ENCODE measurements at places on chromosomes 2 and 18. TPM values are rescaled to one million over a fixed set of nuclear protein-coding genes. Genes with fewer than 3 reads are reported as not detected.
A peak's percentile ranks its signal among the peaks of the same experiment; 100 is the strongest.

DNA sequence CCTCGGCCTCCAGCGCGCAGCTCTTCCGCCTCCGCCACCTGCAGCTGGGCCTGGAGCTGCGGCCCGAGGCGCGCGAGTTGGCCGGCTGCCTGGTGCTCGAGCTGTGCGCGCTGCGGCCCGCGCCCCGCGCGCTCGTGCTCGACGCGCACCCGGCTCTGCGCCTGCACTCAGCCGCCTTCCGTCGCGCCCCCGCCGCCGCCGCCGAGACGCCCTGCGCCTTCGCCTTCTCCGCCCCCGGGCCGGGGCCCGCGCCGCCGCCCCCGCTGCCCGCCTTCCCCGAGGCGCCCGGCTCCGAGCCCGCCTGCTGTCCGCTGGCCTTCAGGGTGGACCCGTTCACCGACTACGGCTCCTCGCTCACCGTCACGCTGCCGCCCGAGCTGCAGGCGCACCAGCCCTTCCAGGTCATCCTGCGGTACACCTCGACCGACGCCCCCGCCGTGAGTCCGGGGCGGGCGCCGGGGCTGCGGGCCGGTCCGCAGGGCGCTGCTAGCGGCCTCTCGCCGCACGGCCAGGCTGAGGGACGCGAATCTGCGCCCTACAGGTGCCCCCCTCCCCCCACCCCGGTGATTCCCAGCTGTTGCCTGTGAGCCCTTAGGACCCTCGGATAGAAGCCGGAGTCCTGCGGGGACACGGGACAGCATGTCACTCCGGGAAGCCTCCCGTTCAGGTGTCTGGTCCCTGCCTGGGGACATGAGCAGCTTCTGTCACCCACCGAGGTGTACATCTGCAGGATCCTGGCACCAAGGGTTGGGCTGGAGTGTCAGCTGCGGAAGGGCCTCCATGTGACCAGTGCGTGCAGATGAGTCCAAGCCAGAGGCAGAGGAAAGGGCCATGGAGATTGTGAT lies 616 bp downstream of the RNPEPL1 start:
- peak; percentile 47 for DNase-seq
- peak overlapping the region; percentile 71 for H3K4me3 ChIP-seq
- peak overlapping the region; percentile 59 for H3K27ac ChIP-seq
- no peaks in the 10 kb centered on the region for H3K27me3 ChIP-seq
- peaks cover 28% of the 10 kb centered on the region for H3K4me1 ChIP-seq

DNA sequence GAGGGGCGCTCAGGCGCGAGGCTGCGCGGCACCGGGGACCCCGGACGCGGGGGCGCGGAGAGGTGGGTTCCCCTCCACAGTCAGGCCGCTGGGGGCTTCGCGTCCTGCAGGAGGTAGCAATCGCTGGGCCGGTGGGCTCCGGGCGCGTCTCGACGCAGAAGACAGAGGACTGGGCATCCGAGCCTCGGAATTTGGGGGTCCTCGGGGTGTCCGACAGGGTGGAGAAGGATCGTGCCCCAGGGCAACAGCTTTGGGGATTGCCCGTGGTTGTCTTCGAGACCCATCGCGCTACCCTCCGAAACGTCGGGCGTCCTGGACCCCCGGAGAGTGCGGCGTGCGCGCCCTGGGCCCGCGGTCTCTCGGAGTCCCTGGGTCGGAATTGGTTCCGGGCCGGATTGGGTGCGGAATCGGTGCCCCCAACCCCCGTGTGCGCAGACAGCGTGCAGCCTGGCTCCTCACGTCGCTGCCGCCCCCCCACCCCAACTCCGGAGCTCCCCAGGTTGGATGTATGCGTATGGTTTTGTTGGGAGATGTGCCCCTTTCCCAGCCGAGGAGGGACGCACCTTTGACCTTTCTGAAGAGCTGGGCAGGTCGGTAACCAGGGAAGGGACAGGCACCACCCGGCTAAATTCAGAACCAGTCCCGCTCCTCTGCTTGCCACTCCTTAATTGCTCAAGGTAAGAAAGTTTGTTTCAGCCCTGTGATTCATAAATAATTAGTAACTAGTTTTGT lies 750 bp downstream of the NPAS2 start:
- peaks cover 78% of the 10 kb centered on the region for H3K27me3 ChIP-seq
- H3K27ac ChIP-seq, result no peak overlapping the region
- H3K4me3 ChIP-seq, result peak overlapping the region; percentile 68
- peaks cover 13% of the 10 kb centered on the region for H3K4me1 ChIP-seq

DNA sequence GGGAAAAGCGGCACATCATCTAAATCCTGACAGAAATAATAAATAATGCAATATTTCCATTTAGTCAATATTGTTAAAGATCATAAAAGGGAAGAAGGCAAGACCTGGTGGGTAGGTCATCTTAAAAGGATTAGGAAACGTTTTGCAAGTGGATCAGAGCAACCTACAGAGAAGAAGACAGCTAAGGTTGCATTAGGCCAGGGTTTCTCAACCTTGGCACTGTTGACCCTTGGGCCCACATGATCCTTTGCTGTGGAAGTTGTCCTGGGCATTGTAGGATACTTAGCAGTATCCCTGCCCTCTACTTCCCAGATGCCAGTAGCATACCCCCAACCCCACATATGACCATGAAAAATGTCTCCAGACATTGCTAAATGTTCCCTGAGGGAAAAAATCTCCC lies 55.0 kb downstream of the KLF7 start:
- peaks cover 2% of the 10 kb centered on the region for H3K36me3 ChIP-seq
- H3K27ac ChIP-seq, result no peak overlapping the region
- H3K4me3 ChIP-seq, result no peak overlapping the region
- H3K4me1 ChIP-seq, result peaks cover under 1% of the 10 kb centered on the region
- no peak for DNase-seq

- H3K4me3 ChIP-seq, result no peak overlapping the region
- peaks cover 10% of the 10 kb centered on the region for H3K27me3 ChIP-seq
- H3K4me1 ChIP-seq, result peaks cover 24% of the 10 kb centered on the region
- DNase-seq, result no peak
- no peaks in the 10 kb centered on the region for H3K36me3 ChIP-seq
- H3K27ac ChIP-seq, result no peak overlapping the region
These were observed 88.1 kb downstream of the CMPK2 start for GRCh38 chr2:6777626-6778025.

- peaks cover 8% of the 10 kb centered on the region for H3K4me1 ChIP-seq
- DNase-seq, result no peak
- no peak overlapping the region for H3K4me3 ChIP-seq
- no peak overlapping the region for H3K27ac ChIP-seq
- no peaks in the 10 kb centered on the region for H3K27me3 ChIP-seq
- peaks cover 14% of the 10 kb centered on the region for H3K36me3 ChIP-seq
These were observed 715.7 kb upstream of the NXPH2 start for GRCh38 chr2:139495851-139496250.

- H3K36me3 ChIP-seq, result no peaks in the 10 kb centered on the region
- peaks cover 2% of the 10 kb centered on the region for H3K4me1 ChIP-seq
- no peak overlapping the region for H3K27ac ChIP-seq
- no peak overlapping the region for H3K4me3 ChIP-seq
- H3K27me3 ChIP-seq, result no peaks in the 10 kb centered on the region
These were observed 114.7 kb upstream of the STON1 start for GRCh38 chr2:48414980-48415835.

- peaks cover 17% of the 10 kb centered on the region for H3K4me1 ChIP-seq
- no peak overlapping the region for H3K27ac ChIP-seq
- H3K27me3 ChIP-seq, result no peaks in the 10 kb centered on the region
- no peaks in the 10 kb centered on the region for H3K36me3 ChIP-seq
- H3K4me3 ChIP-seq, result no peak overlapping the region
These were observed 53.3 kb upstream of the TTN start for GRCh38 chr2:178860551-178860950.

DNA sequence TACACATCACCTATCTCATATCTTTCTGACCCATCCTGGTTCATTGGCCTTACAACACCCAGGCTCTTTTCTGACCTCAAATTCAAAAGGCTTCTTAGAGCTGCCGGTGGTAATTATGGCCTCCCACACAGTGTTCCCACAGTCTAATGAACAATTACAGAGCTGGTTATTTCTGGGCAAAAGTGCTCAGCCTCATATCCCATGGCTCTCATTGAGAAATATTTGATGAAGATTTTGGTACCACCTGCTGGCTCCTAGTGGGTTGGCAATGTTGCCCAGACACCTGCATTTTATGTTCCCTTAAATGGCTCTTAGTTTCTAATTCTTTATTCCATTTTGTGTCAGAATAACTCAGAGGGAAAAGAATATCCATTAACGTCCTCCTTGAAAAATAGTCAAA lies 20.1 kb upstream of the SCYGR2 start:
- H3K4me3 ChIP-seq, result no peak overlapping the region
- no peak for DNase-seq
- H3K4me1 ChIP-seq, result no peaks in the 10 kb centered on the region
- no peaks in the 10 kb centered on the region for H3K27me3 ChIP-seq
- H3K36me3 ChIP-seq, result peaks cover 3% of the 10 kb centered on the region

GRCh38 chr2:53989210-53989862 lies 18.5 kb upstream of the PSME4 start:
- H3K4me1 ChIP-seq, result peaks cover 12% of the 10 kb centered on the region
- DNase-seq, result no peak
- H3K27ac ChIP-seq, result no peak overlapping the region
- H3K27me3 ChIP-seq, result no peaks in the 10 kb centered on the region

BBS5 gene
- 11.4 TPM for total RNA-seq

ZNF385B gene
- total RNA-seq, result 0.11 TPM

TMEM87B gene
- total RNA-seq, result 19.4 TPM

Data from mesothelial cell of epicardium (in vitro differentiated cells).